HCT116 (cell line): ENCODE measurements at places on chromosomes 3 and 15. TPM values are rescaled to one million over a fixed set of nuclear protein-coding genes. Genes with fewer than 3 reads are reported as not detected.

DNA sequence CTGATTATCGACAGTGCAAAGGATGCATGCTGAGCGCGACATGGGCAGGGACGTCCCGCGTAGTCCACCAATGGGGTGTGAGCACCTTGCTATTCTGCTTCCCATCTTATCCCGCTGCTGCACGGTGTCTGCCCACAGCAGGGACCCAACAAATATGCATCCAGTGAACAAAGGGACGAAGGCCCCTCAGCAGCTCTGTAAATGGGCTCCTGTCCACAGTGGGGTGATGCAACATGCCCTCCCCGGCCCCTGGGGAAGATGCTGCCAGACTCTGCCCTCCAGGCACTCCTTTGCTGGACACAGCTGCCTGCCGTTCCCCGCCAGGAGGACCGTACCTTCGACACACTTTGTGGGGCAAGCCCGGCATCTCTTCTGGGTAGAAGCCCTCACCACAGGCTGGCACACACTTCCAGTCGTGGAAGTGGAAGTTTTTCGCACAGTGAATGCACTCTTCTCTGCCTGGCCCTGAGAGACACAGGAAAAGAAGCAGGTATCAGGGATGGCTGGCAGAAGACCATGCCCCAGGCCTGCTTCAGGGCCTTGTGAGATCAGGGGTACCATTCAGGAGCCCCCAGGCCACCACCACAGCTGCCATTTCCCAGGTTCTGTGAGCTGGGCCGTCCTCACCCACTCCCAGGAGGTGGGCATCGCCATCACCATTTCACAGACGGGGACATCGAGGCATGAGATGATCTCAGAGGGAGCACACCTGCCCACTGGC is 18.2 kb upstream of the SNRPA1 start:
- H3K4me3 ChIP-seq = no peak overlapping the region
- no peaks in the 10 kb centered on the region for H3K27me3 ChIP-seq
- H3K4me1 ChIP-seq = no peaks in the 10 kb centered on the region
- no peak for DNase-seq

- no peak overlapping the region for H3K27ac ChIP-seq
- no peak for DNase-seq
- H3K4me1 ChIP-seq = no peaks in the 10 kb centered on the region; the same call in 1 of the 2 replicates
- no peaks in the 10 kb centered on the region for H3K36me3 ChIP-seq
- no peak overlapping the region for H3K4me3 ChIP-seq
These were observed 36.1 kb downstream of the FMN1 start for GRCh38 chr15:33158366-33158765.

Gene TRIM71
- total RNA-seq = 0.17 TPM

GRCh38 chr3:132622761-132623160 is 25.7 kb downstream of the ACKR4 start:
- H3K4me3 ChIP-seq = no peak overlapping the region
- no peaks in the 10 kb centered on the region for H3K4me1 ChIP-seq
- no peak overlapping the region for H3K27ac ChIP-seq
- H3K36me3 ChIP-seq = no peaks in the 10 kb centered on the region
- no peak for DNase-seq

Gene ARNT2
- total RNA-seq = 3.0 TPM

GRCh38 chr3:7962301-7962700 is 539.3 kb upstream of the LMCD1 start:
- H3K27ac ChIP-seq = no peak overlapping the region
- H3K4me3 ChIP-seq = no peak overlapping the region
- no peaks in the 10 kb centered on the region for H3K27me3 ChIP-seq
- no peaks in the 10 kb centered on the region for H3K36me3 ChIP-seq

- DNase-seq = no peak
- H3K36me3 ChIP-seq = no peaks in the 10 kb centered on the region
- no peaks in the 10 kb centered on the region for H3K4me1 ChIP-seq
- H3K4me3 ChIP-seq = no peak overlapping the region
- no peaks in the 10 kb centered on the region for H3K27me3 ChIP-seq
These were observed 33.8 kb downstream of the MRAS start for GRCh38 chr3:138381950-138382715.

DNA sequence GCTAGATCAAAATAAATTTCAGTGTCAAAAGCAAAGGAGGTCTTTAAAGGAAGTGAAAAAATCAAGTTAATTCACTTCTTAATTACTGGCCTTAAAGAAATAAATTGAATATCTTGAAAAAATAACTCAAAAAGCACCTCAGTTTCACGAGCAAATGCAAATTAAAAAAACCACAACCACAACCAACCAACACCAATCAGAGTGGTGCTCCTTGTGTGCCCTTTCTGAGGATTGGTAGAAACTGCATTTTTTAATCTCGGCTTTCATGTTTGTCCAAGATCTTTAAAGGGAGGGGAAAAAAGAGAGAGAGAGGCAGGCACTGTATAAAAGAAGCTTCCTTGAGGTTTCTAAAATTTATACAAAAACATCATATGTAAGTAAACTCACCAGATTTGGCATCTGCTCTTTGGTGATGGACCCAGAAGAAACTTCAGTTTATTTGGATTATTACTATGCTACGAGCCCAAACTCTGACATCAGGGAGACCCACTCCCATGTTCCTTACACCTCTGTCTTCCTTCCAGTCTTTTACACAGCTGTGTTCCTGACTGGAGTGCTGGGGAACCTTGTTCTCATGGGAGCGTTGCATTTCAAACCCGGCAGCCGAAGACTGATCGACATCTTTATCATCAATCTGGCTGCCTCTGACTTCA is at the start of gene GPR15:
Gene GPR15, plus strand, starts transcription at position 357 of the 653 bp plus-strand sequence. Its CDS starts 56 bp downstream, at position 413.
- H3K4me3 ChIP-seq = no peak within 1 kb of the TSS
- H3K27ac ChIP-seq = peak within 1 kb of the TSS; percentile 42
- DNase-seq = no peak
- no peaks in the 10 kb centered on the region for H3K27me3 ChIP-seq

GRCh38 chr15:90209591-90209990 is 8.5 kb downstream of the SEMA4B start:
- H3K4me1 ChIP-seq = peaks cover 82% of the 10 kb centered on the region
- no peak overlapping the region for H3K4me3 ChIP-seq
- no peak for DNase-seq
- peaks cover 9% of the 10 kb centered on the region; the same call in 1 of the 2 replicates for H3K36me3 ChIP-seq
- peak overlapping the region; percentile 99; the same call in 1 of the 2 replicates for H3K27ac ChIP-seq

Gene LYZL4
- total RNA-seq = not detected

DNA sequence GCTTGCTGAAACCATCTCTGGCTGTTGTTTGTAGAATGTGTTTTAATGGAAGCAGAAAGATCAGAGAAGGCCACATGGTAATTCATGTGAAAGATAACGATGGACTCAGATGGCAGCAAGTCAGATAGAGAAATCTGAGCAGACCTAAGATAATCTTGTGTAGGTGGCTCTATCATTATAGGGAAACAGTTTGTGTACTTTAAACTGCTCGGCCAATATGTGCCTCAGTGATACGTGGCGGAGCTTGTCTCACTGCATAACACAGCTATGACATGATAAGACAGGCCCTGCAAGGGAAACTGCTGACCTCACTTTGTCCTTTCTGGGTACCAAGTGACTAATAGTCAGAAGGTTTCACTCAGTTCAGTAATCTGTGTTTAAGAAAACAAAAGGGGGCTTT is 51.0 kb downstream of the MME start:
- no peak for DNase-seq
- no peak overlapping the region for H3K4me3 ChIP-seq
- H3K27ac ChIP-seq = no peak overlapping the region
- H3K4me1 ChIP-seq = no peaks in the 10 kb centered on the region
- no peaks in the 10 kb centered on the region for H3K36me3 ChIP-seq

Gene ENTPD3
- not detected for total RNA-seq

Gene CNTN4
- total RNA-seq = not detected
